Stimulated activated CD4-positive, alpha-beta T cell treated with anti-CD3 and anti-CD28 coated beads, Interleukin-15, amount 100 ng/mL, for 1 hour (primary cell): ENCODE measurements at places on chromosomes 3 and 15.

DNA sequence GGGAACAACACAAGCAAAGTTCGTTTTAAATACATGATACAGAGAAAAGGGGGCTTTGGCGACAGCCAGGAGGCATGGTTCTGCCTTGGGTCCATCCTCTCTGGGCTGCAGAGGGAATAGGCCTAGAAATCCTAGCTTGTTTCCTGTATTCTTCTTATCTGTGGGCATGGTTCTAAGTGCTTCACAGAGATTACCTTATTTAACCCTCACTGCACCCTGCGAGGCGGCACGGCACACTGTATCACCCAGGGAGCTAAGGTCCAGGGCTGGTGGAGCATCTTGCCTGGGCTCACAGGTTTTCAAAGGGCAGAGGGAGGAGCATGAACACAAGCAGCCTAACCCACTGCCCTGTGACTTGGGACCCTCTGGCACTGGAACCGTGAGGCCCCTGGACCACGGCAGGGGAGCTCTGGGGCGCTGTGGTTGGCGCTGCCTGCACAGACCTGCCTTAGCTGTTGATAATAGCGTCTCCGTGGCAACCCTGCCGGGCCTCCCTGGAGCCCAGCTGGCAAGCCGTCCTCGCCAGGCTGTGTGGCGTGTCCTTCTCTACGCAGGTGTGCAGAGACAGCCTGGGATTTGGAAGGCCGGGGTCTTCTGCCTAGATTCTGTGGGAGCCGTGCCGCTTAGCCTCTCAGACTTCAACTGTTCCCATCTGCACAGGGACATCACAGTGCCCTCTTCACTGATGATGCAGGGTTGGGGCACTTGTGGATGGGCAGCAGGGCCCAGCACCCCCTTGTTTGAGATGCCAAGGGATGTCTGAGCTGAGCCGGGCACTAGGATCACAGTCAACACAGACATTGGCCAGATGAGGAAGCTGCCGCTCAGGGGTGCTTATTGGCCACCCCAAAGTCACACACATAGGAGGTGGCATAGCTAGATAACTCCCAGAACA, 154.6 kb upstream of the TLE3 start:
- DNase-seq: no peak

- no peak for DNase-seq
Measured at GRCh38 chr3:176375519-176375918, 821.8 kb downstream of the TBL1XR1 start.

GRCh38 chr15:58474741-58475323, 43.0 kb downstream of the LIPC start:
- no peak for DNase-seq

DNA sequence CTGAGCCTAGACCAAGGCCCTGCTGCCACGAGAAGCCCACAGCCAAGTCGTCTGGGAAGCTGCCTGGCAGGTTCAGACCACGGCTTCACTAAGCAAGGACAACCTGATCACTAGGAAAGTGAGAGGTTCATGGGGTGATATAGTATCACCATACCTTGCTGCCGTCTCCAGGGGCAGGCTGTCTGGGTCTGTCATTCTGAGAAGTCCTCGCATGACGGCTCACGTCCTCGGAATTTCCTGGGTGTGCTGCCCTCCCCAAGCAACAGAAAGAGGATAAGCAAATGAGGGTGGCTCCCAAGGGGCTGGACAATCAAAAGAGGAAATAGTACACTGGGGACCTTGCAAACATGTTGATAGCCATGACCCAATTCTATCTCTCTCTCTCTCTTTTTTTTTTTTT, 207.4 kb upstream of the IGF1R start:
- DNase-seq: no peak

GRCh38 chr3:140244893-140245292, 309.9 kb downstream of the CLSTN2 start:
- DNase-seq: no peak

GRCh38 chr15:63008333-63009049, 34.1 kb upstream of the TPM1 start:
- DNase-seq: no peak

GRCh38 chr3:87621667-87622066, 345.3 kb upstream of the POU1F1 start:
- no peak for DNase-seq

DNA sequence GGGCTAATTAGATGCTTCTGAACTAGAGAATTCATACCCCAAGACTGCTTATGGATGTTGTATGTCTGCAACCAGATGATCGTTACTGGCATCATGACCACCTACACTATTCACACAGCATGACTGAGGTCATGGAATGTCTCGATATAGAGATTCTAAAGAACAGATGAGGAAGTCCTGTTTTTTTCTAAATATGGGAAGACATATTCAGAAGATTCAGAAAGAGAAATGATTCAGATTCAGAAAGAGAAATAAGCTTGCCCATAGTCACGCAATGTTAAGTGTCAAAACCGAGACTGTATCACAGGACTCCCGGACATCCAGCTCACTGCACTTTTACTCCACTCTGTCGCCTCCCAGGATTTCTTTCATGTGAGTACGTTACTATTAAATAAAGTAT, 136.2 kb downstream of the TPRG1 start:
- no peak for DNase-seq

DNA sequence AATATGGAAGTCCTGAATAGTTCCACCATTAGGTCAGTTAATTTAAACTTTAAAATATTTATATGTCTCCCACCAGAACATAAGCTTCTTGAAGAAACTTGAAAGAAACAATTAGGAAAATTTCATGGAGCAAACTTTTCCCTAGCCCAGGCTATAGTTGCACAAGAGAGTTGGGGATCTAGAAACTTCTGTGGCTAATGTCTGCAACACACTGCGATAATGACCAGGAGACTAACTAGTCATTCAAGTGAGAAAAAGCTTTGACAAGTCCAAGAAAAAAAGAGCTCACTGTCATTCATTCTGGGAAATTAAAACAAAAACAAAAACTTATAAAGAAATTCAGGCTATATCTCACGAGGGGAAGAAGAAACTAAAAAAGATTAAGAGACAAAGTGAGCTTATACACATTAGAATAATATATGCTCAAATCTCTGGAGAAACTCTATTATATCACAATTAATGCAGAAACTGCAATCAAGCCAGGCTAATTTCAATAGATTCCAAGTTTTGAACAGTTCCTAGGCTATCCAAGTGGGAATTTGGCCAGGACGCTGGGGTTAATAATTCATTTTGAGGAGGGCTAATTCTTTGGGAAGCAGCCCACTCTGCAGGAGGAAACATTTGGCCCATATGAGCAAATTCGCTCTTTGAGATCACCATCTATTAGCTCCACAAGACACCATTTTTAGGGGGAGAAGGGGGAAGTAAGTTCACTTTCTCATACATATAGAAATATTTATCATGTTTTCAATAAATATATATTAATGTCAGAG, 134.6 kb downstream of the MEIS2 start:
- DNase-seq: no peak

- DNase-seq: no peak
Measured at GRCh38 chr15:96035091-96035490, 295.4 kb upstream of the NR2F2 start.

DNA sequence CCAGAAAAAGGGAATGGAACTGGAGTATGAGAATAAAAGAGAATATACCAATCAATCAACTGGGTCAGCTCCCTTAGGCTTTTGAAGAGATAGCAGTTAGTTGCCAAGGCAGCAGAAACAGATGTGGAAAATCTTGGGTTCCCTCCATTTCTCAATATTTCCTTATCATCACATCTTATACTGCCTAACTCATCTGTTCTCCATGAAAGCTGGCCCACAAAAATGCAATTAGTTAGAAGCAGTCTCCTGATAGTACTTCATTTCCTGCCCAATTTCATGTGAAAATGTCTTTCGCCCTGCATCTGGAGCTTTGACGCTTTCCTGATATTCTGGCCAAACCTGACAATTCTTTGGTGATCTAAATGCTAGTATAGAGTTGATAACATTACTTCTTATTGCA, 30.1 kb upstream of the SPTSSB start:
- no peak for DNase-seq

DNA sequence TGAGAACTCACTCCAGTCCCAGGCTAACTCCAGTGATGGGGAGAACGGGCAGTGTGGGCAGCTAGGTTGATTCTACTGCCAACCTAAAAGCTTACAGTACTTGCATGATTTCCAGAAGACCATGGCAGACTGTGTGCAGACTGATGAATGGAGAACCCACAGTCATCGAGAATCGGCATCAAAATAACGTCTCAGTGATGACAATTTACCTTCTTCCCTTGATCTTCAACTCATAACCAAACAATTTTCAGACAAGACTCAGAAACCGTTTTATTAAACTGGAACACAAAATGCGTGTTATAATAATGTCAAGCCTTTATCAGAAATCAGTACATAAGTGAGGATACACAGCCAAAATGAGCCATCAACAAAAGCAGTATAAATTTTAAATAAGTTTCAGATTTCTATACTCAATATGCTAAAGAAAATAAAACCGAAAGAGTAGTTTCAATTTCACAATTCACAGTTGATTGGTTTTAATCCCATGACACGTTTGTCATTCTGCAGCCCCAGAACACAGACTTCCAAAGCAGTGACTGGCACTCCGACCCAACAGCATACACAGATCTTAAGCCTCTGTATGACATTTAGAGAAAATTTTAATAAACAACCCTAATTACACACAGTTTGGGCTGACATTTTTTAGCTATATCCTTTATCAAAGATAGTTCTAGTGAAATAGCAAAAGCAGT, 54.5 kb downstream of the ZMAT3 start:
- no peak for DNase-seq
